ENCODE measurements at places on chromosomes 5 and 9.

DNA sequence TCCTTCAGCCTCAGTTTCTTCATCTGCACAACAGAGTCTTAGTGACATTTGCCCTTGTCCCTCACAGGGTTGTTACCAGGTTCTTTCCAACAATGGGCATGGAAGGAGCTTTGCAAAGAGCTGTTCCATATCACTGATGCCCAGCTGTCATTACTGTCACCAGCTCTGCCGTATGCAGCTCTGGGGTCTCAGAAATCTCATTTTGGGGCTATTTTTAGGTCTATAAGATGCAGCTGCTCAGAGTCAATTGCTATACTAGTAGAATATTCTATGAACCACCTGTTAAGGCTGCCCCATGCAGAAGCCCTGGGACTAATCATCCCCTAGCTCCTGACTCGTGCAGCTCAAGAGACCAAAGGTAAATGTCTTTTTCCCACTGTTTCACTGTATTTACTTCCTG lies 105.1 kb upstream of the TNPO1 start:
- H3K36me3 ChIP-seq = no peaks in the 10 kb centered on the region
- DNase-seq = no peak
- H3K4me1 ChIP-seq = no peaks in the 10 kb centered on the region
- H3K27ac ChIP-seq = no peak overlapping the region
- H3K27me3 ChIP-seq = no peaks in the 10 kb centered on the region

GRCh38 chr5:33370466-33370859 lies 70.3 kb upstream of the TARS1 start:
- H3K27me3 ChIP-seq = no peaks in the 10 kb centered on the region
- H3K4me3 ChIP-seq = no peak overlapping the region
- no peaks in the 10 kb centered on the region for H3K4me1 ChIP-seq
- H3K36me3 ChIP-seq = no peaks in the 10 kb centered on the region

- H3K4me3 ChIP-seq = no peak overlapping the region
- peaks cover 4% of the 10 kb centered on the region for H3K4me1 ChIP-seq
- H3K27ac ChIP-seq = no peak overlapping the region
- H3K36me3 ChIP-seq = no peaks in the 10 kb centered on the region
Observed at GRCh38 chr5:10335711-10336470, 17.6 kb upstream of the MARCHF6 start.

DNA sequence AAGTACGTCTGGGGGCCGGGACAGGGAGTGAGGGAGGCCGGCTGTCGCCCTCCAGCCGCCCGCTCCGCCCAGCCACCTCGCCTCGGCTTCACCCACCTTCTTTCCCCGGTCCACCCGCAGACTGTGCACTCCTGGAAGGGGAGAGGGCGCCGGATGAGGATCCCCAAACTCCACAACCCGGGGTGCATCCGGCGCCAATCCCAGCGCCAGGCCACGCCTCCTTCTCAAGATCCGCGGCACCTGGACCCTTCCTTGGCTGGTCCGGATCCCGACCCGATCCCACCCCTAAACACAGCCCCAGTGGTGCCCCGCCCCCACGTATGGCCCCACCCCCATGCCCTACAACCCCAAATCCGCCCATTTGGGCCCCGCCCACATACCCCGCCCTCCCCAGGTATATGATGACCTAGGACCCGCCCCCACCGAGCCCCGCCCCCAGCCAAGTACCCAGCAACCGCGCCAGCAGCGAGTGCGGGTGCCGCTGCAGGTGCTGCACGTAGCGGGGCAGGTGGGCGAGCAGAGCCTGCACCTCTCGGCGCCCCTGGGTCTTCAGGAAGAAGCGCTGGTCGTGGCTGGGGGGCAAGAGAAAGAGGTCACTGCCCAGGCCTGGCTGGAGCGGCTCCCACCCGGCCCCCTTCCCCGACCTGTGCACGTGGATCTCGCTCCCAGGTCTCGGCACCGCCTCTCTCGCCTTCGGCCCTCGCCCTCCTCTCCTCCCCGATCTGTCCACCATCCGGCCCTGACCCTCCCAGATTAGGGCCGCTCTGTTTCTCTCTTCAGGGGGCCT lies 3.2 kb downstream of the PIP5KL1 start:
- H3K27ac ChIP-seq = no peak overlapping the region
- no peak for DNase-seq
- H3K36me3 ChIP-seq = no peaks in the 10 kb centered on the region
- H3K4me1 ChIP-seq = no peaks in the 10 kb centered on the region
- no peak overlapping the region for H3K4me3 ChIP-seq

DNA sequence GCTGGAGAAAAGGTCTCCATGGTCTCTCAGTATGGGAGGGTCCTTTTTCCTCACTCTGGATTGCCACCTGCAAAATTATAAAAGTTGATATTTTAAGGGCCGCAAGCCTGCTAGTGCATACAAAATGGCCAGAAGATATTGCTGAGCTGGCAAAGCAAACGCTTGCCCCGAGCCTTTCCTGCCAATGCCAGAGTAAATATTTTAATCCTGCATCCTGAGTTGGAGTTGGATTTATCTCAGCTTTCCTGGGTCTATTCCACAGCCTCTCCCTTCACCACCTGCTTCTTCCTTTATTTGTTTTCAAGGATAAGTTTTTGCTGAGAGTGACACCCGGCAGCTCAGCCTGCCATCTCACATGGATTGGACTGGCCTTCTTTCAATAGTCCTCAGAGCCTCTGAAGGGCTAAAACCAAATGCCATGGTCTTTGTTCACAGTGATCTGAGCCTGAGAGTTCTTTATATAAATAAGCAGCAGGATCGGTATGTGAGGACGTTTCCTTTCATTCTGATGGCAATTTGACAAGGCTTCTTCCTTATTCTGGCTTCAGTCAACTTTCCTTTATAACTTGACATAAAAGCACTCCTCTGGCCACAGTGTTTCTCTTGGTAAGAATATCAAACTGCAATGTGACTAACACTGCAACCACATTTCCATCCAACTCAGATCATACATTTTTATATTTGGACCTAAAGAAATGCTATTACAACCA lies 170.1 kb downstream of the ADAMTS12 start:
- no peaks in the 10 kb centered on the region for H3K4me1 ChIP-seq
- no peak overlapping the region for H3K27ac ChIP-seq
- DNase-seq = no peak
- no peak overlapping the region for H3K4me3 ChIP-seq

- no peak overlapping the region for H3K27ac ChIP-seq
- DNase-seq = no peak
- no peak overlapping the region for H3K4me3 ChIP-seq
- H3K27me3 ChIP-seq = no peaks in the 10 kb centered on the region
- no peaks in the 10 kb centered on the region for H3K36me3 ChIP-seq
Observed at GRCh38 chr5:151280443-151280842, 23.1 kb downstream of the SLC36A3 start.

GRCh38 chr9:113579283-113580040 lies 115.9 kb downstream of the RGS3 start:
- H3K4me1 ChIP-seq = peaks cover 8% of the 10 kb centered on the region
- no peaks in the 10 kb centered on the region for H3K27me3 ChIP-seq
- no peak overlapping the region for H3K4me3 ChIP-seq

DNA sequence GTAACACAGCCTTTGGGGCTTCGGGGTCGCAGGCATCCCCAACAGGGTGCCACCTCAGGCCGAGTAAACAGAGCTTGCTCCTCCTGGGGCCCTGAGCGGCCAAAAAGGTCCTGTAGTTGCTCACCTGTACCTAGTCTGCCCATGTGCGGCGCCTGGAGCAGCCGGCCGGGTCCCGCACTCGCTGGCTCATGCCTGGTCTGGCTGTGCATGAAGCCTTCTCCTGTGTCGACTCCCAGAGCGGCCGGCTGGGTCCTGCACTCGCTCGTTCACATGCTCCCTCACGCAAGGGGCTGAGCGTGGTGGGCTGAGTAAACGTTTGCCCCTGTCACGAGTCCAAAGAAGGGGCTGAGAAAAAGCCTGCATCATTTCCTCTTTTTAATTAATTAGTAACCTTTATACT lies 162.4 kb upstream of the TUT7 start:
- H3K27me3 ChIP-seq = no peaks in the 10 kb centered on the region
- DNase-seq = no peak
- no peaks in the 10 kb centered on the region for H3K36me3 ChIP-seq
- no peak overlapping the region for H3K4me3 ChIP-seq
- H3K4me1 ChIP-seq = no peaks in the 10 kb centered on the region

DNA sequence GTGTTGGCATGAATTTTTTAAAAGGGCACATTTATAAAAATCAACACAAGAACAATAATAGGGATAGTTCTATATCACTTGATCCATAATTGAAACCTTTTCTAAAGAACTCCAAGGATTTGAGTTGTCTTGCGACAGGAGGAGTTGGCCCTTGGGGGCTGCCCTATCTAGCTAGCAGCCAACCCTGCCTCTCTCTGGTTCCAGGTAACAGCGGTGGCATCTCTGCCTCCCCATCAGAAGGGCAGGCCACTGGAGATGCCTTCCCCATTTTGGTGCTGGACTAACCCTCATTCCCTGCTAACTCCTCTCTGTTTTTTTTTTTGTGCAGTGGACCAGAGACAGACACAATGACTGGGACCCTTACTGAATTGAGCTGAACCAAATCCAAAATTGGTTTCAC lies 393.0 kb downstream of the MED10 start:
- DNase-seq = no peak
- H3K4me3 ChIP-seq = no peak overlapping the region
- no peak overlapping the region for H3K27ac ChIP-seq

- DNase-seq = no peak
- no peak overlapping the region for H3K27ac ChIP-seq
- H3K36me3 ChIP-seq = no peaks in the 10 kb centered on the region
- H3K4me1 ChIP-seq = no peaks in the 10 kb centered on the region
- no peaks in the 10 kb centered on the region for H3K27me3 ChIP-seq
- no peak overlapping the region for H3K4me3 ChIP-seq
Observed at GRCh38 chr5:72572236-72572765, 65.1 kb upstream of the ZNF366 start.

DNA sequence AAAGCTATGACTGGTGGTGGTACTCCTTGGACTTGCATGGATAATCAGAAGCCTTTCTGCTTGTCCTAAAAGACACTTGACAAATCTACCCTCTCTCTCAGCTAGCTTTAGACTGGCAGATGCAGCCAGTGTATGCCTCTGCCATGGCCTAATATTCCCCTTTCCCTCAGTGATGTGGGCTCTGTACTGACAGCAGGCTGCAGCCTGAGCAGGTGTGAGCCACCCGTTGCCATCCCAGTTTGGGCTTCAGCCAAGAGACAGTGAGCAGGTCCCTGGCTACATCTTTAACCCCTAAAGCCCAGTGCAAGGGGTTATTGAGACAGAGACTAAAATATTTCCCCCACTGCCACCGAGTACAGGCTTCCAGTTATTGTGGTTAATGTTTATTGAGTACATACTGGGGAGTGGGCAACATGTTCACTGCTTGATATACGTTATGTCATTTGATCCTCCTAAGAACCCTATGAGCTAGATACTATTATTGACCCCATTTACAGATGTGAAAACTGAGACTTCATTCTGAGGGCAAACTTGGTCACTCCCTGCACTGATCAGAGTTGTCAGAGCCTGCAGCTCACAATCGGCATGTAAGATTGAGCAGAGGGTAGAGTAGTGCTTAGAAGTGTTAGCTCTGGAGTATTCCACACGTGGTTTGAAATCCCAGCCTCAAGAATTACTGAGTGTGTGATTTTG lies 254.2 kb downstream of the ARHGAP26 start:
- H3K27me3 ChIP-seq = no peaks in the 10 kb centered on the region
- H3K27ac ChIP-seq = no peak overlapping the region
- peaks cover 4% of the 10 kb centered on the region for H3K4me1 ChIP-seq
- no peak overlapping the region for H3K4me3 ChIP-seq
- H3K36me3 ChIP-seq = no peaks in the 10 kb centered on the region

- H3K36me3 ChIP-seq = no peaks in the 10 kb centered on the region
- no peak overlapping the region for H3K4me3 ChIP-seq
- no peaks in the 10 kb centered on the region for H3K4me1 ChIP-seq
- no peak overlapping the region for H3K27ac ChIP-seq
Observed at GRCh38 chr9:4421847-4422246, 68.4 kb upstream of the SLC1A1 start.

GRCh38 chr9:84667571-84668195 lies 1.8 kb upstream of the NTRK2 start:
- peak overlapping the region; percentile 4 for H3K4me3 ChIP-seq
- no peaks in the 10 kb centered on the region for H3K4me1 ChIP-seq
- H3K27ac ChIP-seq = no peak overlapping the region
- H3K27me3 ChIP-seq = peaks cover 9% of the 10 kb centered on the region

DNA sequence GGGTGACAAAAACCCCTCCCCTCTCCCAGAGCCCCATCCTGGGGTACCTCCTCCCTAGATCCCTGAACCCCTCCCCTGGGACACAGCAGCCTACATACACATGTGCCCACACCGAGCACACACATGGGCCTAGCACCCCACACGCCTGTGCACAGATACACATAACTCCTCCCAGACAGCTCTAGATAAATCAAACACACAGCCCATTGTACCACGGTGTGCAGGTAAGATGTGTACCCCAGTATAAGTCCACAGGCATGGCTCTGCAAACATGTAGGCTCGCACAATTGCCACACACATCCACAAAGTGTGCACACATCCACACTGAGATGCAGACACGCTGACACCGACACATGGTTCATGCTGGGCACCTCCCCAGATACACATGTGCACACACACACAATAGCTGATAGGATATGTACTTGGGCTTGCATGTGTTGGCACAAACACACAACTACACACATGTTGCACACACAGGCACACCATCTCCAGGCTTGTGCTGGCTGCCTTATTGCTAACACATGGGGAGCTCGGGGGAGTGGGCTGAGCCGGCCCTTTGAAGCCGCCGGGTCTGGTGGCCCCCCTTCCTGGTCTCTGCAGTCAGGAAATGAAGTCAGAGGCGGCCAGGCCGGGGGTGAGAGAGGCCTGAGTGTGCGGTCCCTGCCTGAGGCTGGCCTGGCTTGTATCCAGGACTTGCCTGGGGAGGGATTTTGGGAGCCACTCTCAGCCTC lies 30.2 kb downstream of the GOLGA2 start:
- H3K4me1 ChIP-seq = no peaks in the 10 kb centered on the region
- peak; percentile 51 for DNase-seq
- no peaks in the 10 kb centered on the region for H3K27me3 ChIP-seq
- peak overlapping the region; percentile 85 for H3K27ac ChIP-seq
- H3K4me3 ChIP-seq = no peak overlapping the region

DNA sequence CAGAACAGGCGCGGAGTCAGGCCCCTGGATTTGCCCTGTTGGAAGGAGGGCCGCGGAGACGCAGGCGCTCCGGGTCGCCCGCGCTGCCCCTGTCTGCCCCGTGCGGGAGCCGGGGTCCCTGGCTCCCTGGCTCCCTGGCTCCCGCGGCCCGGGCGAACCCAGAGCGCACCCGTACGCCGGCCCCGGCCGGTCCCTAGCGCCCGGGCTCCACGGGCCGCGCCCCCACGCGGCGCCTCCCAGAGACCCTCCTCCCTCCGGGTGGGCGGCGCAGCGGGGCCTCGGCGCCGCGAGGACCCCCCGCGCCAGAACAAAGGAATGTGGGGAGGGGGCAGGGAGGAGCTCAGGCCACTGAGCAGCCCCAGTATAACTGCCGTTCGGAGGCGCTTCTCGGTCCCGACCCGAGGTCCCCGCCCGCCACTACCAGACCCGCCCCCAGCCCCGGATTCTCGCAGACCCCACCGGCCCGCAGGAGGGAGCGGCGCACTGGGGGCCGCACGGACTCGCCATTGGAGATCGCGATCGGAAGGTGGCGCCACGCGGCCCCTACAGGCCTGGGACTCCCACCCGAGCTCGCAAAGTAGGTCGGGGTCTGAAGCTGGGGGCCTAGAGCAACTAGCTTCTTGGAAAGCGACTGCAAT lies 2.4 kb downstream of the NFIL3 start:
- H3K27me3 ChIP-seq = no peaks in the 10 kb centered on the region
- H3K36me3 ChIP-seq = no peaks in the 10 kb centered on the region
- H3K4me3 ChIP-seq = peak overlapping the region; percentile 76
- H3K4me1 ChIP-seq = no peaks in the 10 kb centered on the region
- peak overlapping the region; percentile 90 for H3K27ac ChIP-seq
- DNase-seq = peak; percentile 38

Data from uterus (tissue), 4 donors.